Neural progenitor cell (in vitro differentiated cells): ENCODE measurements at places on chromosomes 1 and 21.

GRCh38 chr1:182811975-182812722 lies 22.6 kb downstream of the NPL start:
- DNase-seq: no peak

GRCh38 chr1:170872663-170873062 lies 62.7 kb upstream of the MROH9 start:
- DNase-seq: no peak

DNA sequence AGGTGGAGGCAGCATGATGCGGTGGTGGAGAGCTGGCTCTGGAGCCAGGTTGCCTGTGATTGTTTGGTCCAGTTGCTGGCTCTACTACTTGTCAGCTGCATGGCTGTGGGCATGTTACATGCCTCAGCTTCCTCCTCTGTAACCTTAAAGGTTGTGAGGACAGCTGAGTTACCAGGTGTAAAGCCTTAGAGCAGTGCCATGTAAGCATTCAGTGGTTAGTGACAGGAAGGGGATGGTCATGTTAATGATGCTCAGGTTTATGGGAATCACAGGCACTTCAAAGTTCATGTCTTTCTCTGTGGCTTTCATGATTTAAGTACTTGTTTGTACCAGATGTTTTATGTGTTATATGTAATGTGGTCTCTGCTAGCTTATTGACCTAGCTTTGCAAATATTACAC lies 32.6 kb downstream of the PTGFRN start:
- DNase-seq: no peak

DNA sequence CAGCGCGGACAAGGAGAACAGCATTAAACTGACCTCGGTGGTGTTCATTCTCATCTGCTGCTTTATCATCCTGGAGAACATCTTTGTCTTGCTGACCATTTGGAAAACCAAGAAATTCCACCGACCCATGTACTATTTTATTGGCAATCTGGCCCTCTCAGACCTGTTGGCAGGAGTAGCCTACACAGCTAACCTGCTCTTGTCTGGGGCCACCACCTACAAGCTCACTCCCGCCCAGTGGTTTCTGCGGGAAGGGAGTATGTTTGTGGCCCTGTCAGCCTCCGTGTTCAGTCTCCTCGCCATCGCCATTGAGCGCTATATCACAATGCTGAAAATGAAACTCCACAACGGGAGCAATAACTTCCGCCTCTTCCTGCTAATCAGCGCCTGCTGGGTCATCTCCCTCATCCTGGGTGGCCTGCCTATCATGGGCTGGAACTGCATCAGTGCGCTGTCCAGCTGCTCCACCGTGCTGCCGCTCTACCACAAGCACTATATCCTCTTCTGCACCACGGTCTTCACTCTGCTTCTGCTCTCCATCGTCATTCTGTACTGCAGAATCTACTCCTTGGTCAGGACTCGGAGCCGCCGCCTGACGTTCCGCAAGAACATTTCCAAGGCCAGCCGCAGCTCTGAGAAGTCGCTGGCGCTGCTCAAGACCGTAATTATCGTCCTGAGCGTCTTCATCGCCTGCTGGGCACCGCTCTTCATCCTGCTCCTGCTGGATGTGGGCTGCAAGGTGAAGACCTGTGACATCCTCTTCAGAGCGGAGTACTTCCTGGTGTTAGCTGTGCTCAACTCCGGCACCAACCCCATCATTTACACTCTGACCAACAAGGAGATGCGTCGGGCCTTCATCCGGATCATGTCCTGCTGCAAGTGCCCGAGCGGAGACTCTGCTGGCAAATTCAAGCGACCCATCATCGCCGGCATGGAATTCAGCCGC lies 2.5 kb downstream of the S1PR1 start:
- no peak for DNase-seq

DNA sequence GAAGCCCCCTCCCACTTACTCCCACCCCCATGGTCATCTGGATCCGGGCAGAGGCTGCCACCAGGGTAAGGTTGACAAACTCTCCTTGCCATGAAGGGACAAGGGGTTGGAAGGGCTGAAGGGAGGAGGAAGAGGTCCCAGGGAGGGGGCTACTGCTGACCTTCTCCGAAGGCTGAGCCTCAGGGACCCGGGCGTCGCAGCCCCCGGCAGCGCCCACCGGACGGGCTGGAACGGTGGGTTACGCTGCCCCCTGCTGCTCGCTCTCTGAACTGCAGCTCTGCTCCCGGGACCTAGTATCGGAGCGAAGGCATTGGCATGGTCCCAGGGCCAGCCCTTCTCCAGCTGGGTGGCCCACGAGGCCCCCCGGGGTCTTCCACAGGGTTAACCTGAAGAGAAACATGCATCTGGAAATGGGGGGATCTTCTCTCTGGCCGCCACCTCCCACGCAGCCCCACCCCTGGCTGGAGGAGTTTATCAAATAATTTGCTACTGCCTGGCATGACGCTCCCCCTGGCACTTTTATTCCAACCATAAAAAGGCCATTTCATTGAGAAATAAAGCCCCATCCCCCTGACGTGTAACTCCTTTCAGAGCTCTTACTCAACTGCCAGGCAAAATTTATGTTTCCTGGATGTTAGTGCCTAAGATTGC lies 70.4 kb upstream of the TARDBP start:
- peak; percentile 80 for DNase-seq

GRCh38 chr1:27150641-27151040 lies 4.3 kb downstream of the SLC9A1 start:
- no peak for DNase-seq

- no peak for DNase-seq
Measured at GRCh38 chr1:76687307-76688175, 179.7 kb upstream of the ST6GALNAC5 start.

DNA sequence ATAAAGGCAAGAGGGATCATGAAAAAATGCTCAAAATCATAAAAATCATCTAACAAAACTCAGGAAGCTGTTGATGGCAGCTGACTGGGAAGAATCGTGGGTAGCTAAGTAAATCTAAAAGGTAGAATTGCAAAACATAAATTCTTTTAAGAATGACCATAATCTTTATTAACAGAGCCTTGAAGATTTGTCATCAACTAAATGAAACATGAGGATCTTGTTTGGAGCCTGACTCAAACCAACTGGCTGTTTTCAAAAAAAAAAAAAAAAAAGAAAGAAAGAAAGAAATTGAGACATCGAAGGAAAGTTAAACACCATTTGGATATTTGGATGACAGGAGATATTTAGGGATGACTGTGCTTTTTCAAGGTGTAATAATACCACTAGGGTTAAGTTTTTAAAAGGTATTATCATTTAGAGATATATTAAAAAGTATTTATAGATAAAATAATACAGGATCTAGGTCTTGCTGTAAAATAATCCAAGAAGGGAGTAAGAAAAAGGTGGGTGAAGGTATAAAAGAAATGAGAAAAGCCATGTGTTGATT lies 48.6 kb downstream of the CD34 start:
- DNase-seq: no peak

DNA sequence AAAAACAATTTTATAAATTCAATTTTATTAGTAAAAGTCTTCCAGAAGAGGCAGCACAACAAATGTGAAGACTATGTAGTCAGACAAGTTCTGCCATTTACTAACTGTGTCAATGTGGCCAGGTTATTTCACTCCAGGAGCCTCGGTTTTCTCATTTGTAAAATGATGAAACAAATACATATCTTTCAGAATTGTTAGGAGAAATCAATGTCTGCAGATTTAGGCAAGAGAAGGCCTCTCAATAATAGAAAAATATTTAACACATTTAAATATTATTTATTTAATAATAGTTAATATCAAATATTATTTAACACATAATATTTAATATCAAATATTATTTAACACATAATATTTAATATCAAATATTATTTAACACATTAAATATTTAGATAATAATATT lies 75.6 kb upstream of the PTGFR start:
- DNase-seq: no peak

- DNase-seq: no peak
Measured at GRCh38 chr1:10628685-10629084, 153.9 kb downstream of the PEX14 start.

- no peak for DNase-seq
Measured at GRCh38 chr1:229986737-229987337, 80.2 kb upstream of the GALNT2 start.

DNA sequence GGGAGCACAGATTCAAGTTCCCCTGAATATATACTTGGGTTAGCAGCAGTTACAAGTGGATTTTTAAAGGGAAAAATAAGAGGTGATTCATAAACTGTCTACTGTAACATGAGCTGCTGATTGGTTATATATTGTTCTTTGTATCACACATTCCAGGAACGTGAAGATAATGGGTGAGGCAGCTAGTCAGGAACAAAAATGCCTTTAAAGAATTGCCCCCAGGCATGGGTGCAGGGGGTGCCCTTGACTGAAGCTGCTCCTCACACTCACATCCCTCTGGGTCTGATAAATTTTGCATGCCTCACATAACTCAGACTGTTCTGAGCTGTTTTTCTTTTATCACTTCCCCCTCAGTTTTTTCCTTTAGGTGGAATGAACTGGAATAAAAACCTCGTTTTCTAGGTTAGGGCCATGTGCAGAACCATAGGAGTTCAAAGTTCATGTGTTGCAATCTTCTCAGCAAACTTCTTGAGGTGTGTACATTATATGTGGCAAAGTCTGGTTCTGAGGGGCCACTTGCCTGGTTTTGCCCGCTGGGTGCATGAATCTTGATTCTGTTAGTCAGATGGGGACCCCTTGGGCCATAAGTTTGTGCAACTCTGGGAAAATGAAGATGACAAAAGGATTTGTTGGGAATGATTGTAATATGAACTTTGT lies 21.1 kb downstream of the TBX19 start:
- no peak for DNase-seq

- no peak for DNase-seq
Measured at GRCh38 chr1:18932387-18932786, 24.1 kb downstream of the IFFO2 start.

- no peak for DNase-seq
Measured at GRCh38 chr1:219062161-219062560, 111.5 kb upstream of the LYPLAL1 start.

- no peak for DNase-seq
Measured at GRCh38 chr1:172723251-172723650, 64.3 kb downstream of the FASLG start.

DNA sequence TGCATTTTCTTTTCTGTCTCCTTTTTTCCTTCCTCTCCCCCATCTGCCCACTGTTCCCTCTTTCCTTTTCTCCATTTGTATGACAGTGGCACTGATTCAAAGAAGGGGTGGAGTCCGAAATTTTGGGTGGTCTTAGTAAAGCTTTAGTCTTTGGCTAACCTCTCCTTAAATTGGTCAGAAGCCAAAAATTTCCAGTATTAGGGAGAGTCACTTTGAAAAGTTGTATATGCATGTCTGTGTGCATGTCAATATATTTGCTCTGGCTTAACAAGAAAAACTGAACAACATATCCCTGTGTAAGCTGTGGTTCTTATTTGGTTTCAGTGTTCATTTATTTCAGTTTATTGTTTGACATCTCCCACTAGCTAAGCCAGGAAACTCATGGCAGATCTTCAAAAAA lies 314.8 kb upstream of the CXADR start:
- DNase-seq: no peak

DNA sequence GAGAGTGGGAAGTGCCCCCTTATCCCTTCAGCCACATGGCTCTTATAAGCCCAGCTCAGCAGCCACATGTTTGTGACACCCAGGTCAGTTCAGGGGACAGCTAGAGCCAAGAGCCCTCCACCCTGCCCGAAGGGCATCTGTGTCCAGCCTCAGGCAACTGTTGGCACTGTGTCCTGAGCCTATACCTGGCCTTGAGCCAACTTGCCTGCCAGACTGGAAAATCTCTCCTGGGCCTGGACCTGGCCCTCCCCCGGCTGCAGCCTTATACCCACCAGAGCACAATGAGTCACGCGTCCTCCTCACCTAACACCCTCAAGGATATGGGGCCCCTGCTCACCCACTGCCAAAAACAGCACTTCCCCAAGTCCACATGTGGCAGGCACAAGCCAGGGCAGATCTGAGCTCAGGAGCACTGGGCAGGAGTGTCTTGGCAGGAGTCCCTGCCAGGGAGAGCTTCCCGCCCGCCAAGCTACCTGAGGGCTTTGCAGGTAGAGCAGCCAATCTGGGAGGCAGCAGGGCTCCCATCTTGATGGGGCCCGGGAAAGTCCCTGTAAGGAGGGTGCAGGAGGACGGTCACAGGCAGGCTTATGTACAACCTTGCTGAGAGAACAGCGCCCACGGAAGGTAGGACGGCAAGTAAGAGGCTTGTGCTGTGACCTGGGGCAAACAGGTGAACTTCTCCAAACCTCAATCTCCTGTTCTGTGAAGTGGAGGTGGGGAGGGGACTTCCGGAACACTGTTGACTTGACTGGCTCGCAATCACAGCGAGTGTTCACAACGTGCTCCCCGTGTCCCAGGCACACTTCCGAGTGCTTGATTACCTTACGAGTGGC lies 19.8 kb upstream of the HSPG2 start:
- DNase-seq: no peak

DNA sequence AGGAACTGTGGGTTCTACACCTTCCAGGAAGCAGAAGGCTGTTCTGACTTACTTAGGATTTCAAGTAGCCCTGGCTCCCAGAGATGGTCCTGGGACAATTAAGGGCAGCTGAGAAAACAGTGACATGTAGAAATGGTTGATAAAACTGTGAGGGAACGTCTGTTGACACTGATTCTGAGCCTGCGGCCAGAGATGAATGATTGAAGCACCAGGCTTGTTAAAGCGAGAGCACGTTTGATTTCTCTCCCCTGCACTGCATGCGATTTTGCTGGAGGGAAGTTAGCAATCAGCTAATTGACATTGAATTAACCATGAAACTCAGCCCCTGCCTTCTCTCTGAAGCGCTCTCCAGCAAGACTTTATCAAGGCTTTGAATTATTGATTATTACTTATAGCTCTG lies 29.9 kb upstream of the POU3F1 start:
- DNase-seq: no peak

DNA sequence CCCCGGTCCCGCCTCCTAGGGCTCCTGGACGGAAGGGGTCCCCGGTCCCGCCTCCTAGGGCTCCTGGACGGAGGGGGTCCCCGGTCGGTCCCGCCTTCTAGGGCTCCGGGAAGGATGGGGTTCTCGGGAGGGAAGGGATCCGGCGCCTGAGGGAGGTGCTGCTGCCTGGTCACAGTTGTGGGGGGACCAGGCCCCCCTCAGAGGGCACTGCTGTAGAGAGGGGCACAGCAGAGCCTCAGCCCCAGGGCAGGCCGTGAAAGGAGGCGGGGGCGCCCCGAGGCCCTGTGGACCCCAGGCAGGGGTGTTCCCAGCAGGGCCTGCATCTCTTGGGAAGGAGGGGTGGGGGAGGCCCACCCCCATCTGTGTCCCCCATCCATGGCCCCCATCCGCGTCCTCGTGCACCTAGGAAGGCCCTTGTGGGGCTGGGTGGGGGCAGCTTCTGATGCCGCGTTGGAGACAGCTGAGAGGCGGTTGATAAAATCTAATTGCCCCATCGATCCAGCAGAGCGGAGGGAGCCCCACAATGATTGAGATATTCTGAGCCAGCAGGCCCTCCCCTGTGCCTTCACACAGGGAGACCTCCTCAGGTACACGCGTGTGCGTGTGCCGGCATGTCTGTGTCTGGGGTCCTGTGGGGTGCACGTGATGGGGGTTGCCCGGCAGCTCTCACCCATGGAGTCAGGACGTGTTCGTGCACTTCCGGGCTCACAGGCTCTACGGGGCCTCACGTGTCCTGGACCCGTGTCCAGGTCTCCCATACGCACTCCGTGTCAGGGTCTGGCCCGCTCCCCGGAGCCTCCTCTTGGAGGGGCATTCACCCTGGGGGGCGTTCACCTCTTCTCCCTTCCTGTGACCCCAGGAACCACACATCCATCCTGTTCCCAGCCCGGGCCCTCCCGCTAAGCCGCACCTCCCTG lies 12.9 kb downstream of the SAMD11 start:
- no peak for DNase-seq

GRCh38 chr1:76153841-76154205 lies 79.3 kb downstream of the ST6GALNAC3 start:
- DNase-seq: peak; percentile 22
